ENCODE measurements at places on chromosomes 5 and 9.

GRCh38 chr9:89422151-89422975, 75.5 kb downstream of the SEMA4D start:
- no peak overlapping the region for H3K27ac ChIP-seq
- DNase-seq = no peak
- H3K4me3 ChIP-seq = no peak overlapping the region
- no peaks in the 10 kb centered on the region for H3K36me3 ChIP-seq
- H3K4me1 ChIP-seq = no peaks in the 10 kb centered on the region

- H3K4me3 ChIP-seq = peak overlapping the region; percentile 93
- H3K36me3 ChIP-seq = 0 out of 2 replicates have a peak, but pooled peaks cover 2% of the 10 kb centered on the region
- no peak for DNase-seq
- H3K27me3 ChIP-seq = no peaks in the 10 kb centered on the region
- peak overlapping the region; percentile 96 for H3K27ac ChIP-seq
Measured at GRCh38 chr5:71587766-71588532, 809 bp downstream of the MCCC2 start.

GRCh38 chr5:56185768-56186311, 47.3 kb downstream of the ANKRD55 start:
- H3K4me3 ChIP-seq = no peak overlapping the region
- no peak for DNase-seq
- no peaks in the 10 kb centered on the region for H3K36me3 ChIP-seq
- H3K27ac ChIP-seq = no peak overlapping the region
- H3K4me1 ChIP-seq = no peaks in the 10 kb centered on the region

DNA sequence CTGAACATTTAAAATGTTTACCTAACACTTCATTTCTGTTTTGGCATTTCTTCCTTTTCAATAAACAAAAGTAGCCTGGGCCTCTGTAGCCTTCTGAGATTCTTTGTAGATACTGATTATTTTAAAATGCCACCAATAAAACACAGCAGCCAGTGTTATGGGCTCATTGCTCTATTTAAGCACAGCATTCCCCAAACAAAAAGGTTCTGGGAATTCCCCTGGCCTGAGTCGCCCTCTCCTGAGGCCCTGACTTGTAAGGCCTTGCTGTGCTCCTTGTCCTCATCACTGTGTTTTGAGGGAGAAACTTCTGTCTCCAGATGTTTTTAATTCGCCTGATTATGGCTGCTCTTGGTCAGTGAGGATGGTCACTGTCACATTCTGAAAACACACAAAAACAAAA, 33.0 kb upstream of the CTXN3 start:
- DNase-seq = no peak
- H3K27ac ChIP-seq = no peak overlapping the region
- no peak overlapping the region for H3K4me3 ChIP-seq
- no peaks in the 10 kb centered on the region for H3K27me3 ChIP-seq
- no peaks in the 10 kb centered on the region for H3K4me1 ChIP-seq

- no peak for DNase-seq
- no peaks in the 10 kb centered on the region for H3K4me1 ChIP-seq
- no peak overlapping the region for H3K27ac ChIP-seq
Measured at GRCh38 chr5:133635051-133635450, 22.7 kb upstream of the FSTL4 start.

DNA sequence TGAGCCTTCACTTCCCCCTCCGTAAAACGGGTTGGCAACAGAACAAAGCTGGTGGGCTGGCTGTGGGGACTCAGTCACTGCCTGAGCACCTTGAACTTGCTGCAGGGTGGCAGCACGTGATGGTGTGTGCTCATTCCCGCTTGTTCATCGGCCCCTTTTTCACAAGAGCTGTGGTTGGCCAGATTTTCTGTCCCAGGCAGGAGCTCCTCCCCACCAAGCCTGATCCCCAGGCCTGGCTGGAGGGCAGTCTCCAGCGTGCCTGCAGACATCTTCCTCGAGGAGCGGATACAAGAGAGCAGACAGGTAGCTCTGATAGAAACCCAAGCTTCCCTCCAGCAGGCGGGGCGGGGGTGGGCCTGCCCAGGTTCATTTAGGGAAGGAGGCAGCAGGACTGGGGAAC, 61.9 kb upstream of the ORM1 start:
- no peak overlapping the region for H3K27ac ChIP-seq
- no peaks in the 10 kb centered on the region for H3K27me3 ChIP-seq
- H3K4me1 ChIP-seq = no peaks in the 10 kb centered on the region
- H3K4me3 ChIP-seq = no peak overlapping the region
- no peak for DNase-seq

- no peaks in the 10 kb centered on the region for H3K36me3 ChIP-seq
- no peaks in the 10 kb centered on the region for H3K27me3 ChIP-seq
- no peak for DNase-seq
- H3K4me3 ChIP-seq = no peak overlapping the region
Measured at GRCh38 chr9:69395718-69396117, 70.7 kb downstream of the ENTREP1 start.

GRCh38 chr5:116880601-116881000, 306.0 kb upstream of the SEMA6A start:
- no peak overlapping the region for H3K4me3 ChIP-seq
- no peak for DNase-seq
- H3K4me1 ChIP-seq = no peaks in the 10 kb centered on the region
- H3K27ac ChIP-seq = no peak overlapping the region
- no peaks in the 10 kb centered on the region for H3K27me3 ChIP-seq
- H3K36me3 ChIP-seq = no peaks in the 10 kb centered on the region

Measured in GM23338 (cell line).